ENCODE measurements at places on chromosomes 3 and 15.

DNA sequence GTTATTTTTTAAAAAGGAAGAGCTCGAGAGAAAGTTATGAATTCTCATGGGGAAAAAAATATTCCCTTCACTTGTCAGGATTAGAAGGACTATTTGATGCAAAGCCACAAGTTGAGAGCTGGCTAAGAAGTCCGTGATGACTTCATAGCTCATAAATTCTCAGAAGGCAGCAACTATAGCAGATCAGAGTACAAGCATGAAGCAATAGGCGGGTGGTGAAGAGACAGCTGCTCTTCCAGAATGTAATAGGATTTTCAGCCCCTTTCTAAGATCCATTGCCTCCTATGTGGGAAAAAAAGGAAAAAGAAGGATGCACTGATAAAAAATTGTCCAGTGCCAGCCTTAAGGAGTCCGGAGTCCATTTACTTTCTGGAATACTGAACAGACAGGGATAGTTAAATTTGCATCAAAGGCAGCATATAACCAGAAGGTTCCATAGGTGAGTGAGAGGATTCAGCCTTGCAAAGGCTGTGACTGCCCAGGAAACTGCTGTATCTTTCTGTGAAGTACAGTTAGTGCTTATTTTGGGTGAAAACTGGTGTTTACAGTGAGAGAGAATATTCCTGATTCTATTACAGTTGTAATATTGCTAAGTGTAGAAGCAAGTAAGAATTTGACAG lies 929.5 kb upstream of the ALCAM start:
- no peak for DNase-seq

DNA sequence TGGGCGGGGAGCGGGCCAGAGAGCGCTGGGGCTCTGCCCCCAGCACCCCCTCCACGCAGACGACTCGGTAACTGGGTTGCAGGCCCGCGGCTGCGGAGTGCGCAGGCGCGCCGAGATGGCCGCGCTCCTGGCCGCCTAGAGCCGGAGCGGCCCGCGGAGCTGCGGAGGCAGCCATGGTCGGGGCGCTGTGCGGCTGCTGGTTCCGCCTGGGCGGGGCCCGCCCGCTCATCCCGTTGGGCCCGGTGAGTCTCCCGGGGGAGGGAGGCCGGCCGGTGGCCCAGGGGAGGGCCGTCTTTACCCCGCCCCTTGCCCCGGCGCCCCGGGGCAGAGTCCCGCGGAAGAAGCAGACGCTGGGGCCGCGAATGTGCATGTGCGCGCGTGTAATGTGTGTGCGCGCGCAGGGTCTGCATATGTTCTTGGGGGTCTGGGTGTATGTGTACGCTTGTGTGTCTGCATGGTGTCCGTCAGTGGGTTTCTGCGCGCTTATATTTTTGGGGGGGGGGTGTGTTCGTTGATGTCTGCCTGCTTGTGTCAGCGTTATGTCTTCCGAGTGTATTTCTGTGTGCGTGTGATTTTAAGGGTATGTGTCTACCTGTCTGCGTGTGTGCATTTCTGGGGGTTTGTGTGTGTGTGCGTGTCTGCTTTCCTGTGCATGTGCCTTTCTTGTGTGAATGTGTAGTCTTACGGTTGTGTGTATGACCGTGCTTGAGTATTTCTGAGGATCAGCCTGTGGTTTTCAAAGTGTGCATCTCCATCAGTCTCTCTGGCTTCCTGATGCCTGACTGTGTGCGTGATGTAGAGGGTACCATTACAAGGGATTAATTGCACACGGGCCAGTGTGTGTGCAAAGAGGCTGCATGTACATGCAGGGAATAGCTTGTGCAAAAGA lies at the start of gene ABHD14A:
ABHD14A (plus strand) TSS at position 102 of the 889 bp plus-strand sequence; CDS start at position 174, 72 bp downstream.
- peak; percentile 74 for DNase-seq

DNA sequence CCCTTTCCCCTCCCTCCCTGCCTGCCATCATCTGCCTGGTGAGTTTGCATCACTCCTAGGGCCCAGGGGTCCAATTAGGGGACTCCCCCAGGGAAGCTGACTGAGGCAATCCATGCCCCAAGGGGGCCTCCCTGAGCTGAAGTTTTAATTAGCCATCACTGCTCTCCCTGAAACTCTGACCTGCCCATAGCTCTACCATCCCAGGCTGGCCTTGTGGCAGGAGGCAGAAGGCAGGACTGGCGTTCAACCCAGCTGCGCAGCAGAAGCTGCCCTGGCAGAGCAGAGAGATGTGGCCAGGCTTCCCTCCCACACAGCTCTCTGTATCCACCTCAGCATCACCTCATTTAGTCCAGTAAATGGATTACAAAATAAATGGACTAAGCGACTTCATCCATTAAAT lies 7.7 kb upstream of the C15orf39 start:
- DNase-seq = no peak

GRCh38 chr15:91530279-91530678 lies 323.2 kb upstream of the SLCO3A1 start:
- no peak for DNase-seq

Measured in activated naive CD4-positive, alpha-beta T cell treated with anti-CD3 and anti-CD28 coated beads, Interleukin-2, amount 50 U/mL, for 16 hours (primary cell).